ENCODE measurements at places on chromosomes 5 and 9.
A peak's percentile ranks its signal among the peaks of the same experiment; 100 is the strongest.

GRCh38 chr5:11711932-11712331 is 192.3 kb downstream of the CTNND2 start:
- no peak for DNase-seq

DNA sequence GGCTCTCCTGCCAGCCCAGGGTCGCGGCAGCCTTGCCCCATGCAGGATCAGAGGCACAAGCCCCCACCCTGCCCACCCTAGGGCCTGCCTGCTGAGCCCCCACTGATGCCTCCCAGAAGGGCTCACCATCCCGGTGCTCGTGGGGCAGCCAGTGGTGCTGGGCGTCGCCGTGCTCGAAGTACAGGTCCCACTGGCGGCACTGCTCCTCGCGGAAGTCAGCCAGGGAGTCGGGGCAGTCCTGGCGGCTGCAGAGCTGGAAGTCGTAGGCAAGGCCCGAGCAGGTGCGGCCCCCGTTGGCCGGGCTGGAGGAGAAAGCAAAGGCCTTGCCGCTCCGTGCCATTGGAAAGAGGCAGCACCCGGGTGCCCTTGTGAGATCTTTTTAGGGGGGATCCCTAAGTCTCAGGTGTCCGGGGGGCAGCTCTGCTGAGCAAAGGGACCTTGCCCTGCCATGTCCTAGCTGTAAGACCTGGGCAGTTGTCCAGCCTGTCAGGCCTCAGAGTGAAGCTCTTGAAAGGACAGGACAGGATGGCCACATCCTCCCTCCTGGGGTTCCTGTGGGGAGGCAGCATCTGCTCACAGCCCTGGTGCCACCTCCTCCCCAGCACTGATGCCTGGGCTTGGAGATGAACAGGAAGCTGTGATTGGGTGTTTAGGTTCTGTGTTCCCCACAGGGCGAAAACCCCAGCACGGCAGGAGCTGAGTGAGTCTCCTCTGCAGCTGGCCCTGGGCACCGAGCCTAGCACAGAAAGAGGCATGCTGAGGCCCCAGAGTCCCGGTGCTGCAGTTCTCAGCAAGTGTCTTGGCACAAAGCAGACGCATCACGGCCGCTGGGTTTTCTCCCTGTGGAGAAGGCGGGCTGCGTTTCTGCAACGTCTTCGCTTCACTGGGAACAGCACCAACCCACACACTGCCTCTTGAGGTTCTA is 77.7 kb downstream of the ZNF354C start:
- DNase-seq = no peak

DNA sequence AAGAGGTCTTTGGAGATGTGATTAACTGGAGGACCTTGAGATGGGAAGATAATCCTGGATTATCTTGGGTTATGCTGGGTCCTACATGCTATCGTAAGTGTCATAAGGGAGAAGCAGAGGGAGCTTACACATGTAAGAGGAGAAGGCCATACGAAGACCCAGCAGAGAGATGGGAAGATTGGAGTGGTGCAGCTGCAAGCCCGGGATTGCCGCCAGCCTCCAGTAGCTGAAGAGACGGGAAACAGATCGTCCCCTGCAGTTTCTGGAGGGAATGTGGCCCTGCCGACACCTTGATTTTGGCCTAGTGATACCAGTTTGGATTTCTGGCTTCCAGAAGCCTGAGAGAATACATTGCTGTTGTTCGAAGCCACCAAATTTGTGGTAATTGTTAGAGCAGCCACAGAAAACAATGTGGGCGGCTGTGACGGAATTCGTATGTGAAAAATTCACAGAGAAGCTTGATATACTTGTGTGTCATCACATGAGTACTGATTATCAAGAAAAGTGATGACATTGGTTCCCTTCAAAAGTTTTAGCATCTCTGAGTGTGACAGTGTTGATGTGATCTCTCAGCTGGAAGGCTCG is 86.9 kb downstream of the CYFIP2 start:
- no peak for DNase-seq

DNA sequence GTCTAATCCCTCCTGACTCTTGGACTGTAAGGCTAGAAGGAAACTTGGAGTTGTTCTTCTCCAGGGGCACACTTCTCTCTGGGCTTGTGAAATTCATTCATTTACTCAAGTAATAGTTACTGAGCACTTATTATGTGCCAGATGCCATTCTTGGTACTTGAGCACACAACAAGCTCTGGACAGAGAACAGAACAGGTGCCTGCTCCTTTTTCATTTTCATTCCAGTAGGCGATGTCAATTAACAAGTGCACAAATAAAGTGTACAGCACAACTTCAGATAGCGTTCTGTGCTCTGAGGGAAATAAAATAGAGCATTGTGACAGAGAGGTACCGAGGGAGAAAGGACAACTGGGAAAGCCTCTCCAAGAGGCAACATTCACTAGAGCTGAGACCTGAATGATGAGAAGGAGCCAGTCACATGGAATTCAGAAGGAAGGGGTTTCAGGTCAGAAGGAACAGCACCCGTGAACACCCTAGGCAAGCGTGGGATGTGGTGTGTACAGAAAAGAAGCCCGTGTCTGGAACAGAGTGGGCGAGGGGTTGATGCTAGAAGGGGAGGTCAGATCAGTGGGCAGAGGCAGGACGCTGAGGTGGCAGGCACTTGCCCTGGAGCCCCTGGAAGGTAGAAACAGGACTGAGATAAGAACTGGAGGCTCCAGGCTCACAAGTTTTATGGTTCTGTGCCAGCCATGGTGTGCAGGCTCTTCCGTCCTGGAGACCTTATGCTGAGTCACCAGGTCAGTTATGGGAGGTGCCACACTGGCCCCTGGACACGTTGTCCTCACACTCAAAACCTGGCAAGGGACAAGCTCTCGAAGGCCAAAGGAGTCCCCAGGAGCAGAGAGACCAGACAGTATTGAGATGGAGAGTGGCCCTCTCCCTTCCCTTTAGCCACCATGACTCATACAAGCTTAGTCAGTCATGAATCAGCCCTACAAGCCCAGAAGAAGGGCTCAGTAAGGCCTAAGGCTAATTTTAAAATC is 7.2 kb upstream of the ABLIM3 start:
- no peak for DNase-seq

DNA sequence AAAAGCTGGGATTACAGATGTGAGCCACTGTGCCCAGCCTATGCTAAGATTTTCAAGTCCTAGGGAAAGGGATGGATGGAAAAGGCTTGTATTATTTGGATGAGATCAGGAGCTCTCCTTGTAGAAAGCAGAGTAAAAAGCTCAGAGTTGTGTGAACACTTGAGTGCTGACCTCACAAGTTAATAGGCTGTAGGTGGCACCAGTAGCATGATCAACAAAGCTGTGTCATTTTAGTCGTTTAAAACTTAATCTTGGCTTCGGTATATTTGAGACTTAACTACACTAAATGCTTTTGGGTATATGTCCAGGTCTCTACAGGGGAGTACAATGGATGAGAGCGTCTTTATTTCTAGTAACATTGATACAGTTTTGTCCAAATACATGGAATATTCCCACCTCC is 264.2 kb downstream of the TMEM38B start:
- peak; percentile 58 for DNase-seq

DNA sequence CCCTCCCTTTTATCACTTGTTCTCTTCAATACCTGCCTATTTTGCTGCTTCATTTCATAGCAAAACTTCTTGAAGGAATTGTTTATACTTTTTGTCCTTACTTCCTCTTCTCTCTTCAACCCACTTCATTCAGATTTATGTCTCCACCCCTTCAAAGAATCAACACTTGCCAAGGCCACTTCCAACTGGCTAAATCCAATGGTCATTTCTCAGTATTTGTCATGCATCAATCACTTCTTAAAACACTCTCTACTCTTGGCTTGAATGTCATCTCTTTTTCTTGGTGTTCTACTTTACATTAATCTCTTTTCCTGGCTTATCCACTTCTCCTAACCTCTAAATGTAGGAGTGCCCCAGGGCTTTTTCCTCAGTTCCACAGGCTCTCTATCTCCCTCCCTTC is 8.3 kb upstream of the FCHO2 start:
- no peak for DNase-seq

GRCh38 chr5:19987612-19988361 is at the start of gene CDH18:
Gene CDH18, minus strand, starts transcription at chr5:19988200. Its CDS starts 149,214 bp downstream, at chr5:19838986.
- DNase-seq = peak; percentile 42

DNA sequence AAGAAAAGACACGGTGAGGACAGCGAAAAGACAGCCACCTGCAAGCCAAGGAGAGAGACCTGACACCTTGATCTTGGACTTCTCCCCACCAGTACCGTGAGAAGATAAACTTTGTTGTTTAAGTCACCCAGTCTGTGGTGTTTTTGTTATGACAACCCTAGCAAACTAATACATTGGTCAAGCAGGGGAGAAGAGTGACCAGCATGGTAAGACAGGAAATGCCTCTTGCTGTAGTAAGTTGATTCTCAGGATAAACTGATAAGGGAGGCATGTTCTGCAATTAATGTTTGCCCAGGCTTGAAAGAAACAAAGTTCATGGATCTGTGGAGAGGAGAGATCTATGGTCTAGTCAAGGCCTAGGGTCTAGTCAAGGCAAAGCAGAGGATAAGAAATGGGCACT is 801.2 kb downstream of the MAT2B start:
- DNase-seq = no peak

DNA sequence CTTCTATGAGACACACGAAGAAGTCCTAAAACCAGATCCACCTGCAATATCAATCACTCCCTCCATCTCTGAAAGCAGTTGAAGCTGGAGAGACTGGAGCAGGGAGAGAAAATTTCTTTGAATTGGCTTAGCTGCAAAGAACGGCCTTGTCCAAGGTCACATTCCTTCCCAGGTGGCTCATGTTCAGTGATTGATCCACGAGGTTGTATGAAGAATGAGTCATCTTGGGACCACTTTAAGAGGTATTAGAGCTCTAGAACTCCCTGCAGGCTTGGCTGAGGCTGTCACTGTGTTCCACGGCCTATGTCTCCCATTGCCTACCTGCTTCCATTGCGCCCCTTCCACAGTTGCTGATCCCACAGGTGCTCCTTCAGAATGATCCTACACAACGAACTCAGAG is 68.2 kb downstream of the HMHB1 start:
- no peak for DNase-seq

DNA sequence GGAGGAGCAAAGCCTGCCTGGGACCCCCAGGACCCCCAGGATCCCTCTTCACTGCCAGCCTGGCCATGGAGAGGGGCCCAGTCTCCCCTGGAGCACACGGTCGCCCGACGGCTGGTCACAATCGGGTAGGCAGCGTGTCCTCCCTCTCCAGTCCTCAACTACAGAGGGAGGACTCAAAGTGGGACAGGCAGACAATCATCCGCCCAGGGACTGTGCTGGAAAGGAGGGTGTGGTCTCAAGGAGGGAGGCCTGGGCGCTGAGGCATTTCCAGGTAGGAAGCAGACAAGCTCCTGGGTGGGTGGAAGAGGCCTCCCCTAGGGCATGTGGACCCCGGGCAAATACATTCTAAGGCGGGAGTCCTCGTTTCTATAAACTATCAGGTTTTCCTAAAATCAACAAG is 93.2 kb upstream of the ADAMTS2 start:
- DNase-seq = no peak

- peak; percentile 52 for DNase-seq
Observed at GRCh38 chr5:100232736-100233135, 302.4 kb upstream of the FAM174A start.

DNA sequence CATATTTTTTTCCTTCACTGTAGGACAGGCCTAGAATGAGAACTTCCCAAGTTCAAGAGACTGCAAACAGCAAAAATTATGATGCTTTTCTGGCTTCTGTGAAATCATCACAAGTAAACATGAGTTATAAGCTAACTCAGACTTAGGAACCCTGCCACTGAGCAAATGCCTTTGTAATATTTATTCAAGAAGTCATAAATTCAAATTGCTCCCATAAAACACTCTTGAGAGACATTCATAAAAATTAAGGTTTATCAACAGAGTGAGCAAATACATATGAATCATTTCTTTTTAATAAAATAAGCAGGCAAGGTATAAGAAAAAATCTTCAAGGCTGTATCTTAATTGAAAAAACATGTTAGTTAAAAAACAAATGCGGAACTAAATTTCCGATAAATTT is 124.2 kb downstream of the GNA14 start:
- no peak for DNase-seq

- peak; percentile 69 for DNase-seq
Observed at GRCh38 chr9:115591584-115591984, 473.6 kb upstream of the TNC start.

DNA sequence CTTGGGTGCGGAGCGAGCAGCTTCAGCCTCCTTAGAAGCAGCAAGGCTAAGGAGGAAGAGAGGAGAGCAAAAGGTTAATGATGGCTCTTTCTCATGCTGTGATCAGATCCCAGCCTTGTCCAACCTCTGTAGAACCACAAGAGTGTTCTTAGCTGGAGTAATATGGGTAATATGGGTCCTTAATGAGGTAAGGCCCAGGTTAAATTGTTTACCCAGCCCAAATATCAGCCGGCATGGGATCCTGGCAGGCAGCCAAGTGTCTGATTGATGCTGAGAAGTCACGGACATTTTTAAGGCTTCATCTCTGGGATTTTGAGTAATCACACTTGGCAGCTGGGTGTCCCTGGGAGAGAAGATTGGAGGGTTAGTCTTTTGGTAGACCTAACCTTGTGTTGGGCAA is 32.3 kb downstream of the GLRA1 start:
- DNase-seq = no peak

DNA sequence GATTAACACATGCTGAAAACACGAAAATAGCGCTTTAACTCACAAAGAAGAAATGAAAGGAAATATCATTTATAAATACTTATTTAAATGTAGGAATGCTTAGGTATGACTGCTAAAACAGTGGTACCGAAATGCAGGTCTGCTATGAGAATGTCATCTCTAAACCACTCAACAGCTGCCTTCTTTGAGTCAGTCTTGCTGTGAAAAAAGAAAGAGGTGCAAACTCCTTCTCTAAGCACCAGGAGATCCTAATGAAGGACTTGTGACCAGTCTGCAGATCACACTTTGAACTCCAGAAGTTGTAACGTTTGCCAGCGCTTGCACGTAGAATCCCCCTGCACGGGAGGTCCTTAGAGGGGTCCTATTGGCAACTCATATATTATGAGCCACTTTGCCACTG is 86.6 kb downstream of the TRIO start:
- DNase-seq = no peak

DNA sequence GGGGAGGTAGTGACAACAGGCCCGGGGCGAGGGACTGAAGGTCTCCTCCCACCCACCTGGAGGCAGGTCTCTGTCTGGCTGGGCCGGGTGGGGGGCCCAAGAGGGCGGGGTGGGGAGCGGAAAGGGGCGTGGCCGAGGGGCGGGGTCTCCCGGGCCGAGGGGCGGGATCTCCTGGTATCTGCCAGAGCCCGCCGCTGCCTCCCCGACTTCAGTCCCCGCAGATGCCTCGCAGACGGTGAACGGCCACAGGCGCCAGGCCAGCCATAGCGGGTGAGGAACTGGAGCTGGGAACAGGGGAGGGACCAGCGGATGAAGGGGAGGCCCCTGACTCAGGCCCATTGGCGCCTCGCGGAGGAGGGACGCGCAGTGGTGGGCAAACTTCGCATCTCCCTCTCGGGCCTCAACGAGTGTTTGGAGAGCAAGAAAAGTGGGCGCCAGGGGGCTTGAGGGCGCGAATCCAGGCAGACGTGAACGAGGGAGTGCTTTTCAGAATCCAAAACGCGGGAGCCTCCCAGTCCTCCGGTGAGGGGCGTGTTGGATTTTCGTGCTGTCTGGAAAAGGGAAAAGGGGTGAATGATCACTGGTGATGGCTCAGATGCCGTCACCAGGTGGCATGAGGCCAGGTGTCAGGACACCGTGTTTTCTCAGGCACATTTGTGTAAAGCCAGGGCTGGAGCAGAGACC is at the start of gene ADGRD2:
TSS of gene ADGRD2 (plus strand) at position 211 of the 684 bp plus-strand sequence. CDS start 1,216 bp downstream, outside the sequence.
- no peak for DNase-seq

All from pons (tissue), 1 donor.